ENCODE measurements at places on chromosomes 7 and 10.

- DNase-seq = no peak
Measured at GRCh38 chr7:130401578-130401977, 21.3 kb downstream of the CPA1 start.

DNA sequence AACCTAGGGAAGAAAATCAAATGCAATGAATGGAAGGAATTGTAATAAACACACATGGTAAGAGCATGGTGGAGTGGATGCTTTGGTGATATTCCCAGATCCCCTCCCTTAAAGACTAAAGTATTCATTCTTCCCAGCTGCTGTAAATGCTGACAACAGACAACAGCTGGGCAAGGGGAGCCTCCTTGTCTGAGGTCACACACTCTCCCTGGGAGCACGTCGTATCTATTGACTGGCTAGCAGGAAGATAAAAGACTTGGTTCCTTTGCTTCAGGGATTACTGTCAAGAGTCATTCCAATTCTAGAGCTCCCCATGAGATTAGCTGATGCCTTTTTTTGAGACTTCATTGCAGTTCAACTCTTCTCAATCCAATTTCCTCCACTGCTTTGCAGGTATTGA is 443.5 kb upstream of the ETV1 start:
- no peak for DNase-seq

- DNase-seq = no peak
Measured at GRCh38 chr7:83931968-83932367, 262.6 kb downstream of the SEMA3A start.

GRCh38 chr7:4147926-4148620 is 534.0 kb upstream of the FOXK1 start:
- DNase-seq = no peak

DNA sequence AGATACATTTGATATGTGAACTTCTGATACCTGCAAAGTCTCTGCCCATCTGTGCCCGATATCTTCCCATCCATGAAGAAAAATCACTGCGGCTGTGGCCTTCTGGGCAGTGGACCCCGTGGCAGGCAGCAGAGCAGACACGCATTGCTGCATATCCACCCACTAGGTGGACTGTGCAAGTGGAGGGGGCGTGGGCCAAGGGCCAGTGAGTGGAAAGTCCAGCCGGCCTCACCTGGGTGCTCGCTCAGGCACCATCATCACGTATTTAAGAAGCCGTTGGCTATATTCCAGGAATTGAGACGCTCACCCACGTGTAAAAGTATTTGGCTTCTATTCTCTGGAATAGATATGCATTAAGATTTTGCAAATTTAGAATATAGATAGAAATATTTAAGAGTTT is 30.8 kb upstream of the SLC13A1 start:
- DNase-seq = no peak

DNA sequence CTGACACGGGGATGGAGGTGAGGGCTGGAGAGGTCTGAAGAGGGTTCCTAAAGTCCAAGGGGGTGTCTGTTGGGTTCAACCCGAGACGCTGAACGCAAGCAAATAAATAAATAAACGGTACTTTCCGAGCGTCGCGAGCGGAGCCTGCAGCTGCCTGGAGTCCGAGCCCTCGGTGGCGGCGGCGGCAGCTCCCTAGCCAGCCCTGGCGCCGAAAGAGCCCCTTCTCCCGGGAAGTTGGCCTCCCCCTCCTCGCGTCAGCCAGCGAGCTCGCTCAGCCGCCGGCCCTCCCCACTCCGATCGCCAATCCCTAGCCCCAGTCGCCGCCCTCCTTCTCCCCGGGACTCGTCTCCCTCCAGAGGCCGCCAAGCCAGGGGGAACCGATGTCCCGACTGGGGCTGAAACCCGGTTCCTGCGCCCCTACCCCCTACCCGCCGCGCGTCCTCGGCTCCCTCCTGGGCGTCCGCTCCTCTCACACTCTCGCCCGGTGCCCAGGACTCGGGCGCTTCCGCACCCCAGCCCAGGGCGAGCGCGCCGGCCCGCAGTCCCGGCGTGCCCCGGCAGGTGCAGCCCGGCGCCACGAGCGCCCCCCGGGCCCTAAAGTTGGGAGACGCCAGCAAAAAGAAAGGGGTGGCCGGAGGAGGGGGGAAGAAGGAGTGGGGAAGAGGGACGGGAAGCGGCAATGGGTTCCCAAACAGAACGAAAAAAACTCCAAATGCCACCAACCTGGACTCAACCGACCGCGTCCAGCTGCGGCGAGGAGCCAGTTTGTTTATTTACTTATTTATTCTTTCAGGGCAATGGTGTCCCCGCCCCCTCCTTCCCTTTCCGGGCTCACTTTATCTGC is at the start of gene GFRA1:
GFRA1 (minus strand) TSS at position 767 of the 844 bp plus-strand sequence. CDS start 1,177 bp downstream, outside the sequence.
- no peak for DNase-seq

GRCh38 chr7:127566242-127566641 is 19.2 kb downstream of the GCC1 start:
- DNase-seq = no peak

DNA sequence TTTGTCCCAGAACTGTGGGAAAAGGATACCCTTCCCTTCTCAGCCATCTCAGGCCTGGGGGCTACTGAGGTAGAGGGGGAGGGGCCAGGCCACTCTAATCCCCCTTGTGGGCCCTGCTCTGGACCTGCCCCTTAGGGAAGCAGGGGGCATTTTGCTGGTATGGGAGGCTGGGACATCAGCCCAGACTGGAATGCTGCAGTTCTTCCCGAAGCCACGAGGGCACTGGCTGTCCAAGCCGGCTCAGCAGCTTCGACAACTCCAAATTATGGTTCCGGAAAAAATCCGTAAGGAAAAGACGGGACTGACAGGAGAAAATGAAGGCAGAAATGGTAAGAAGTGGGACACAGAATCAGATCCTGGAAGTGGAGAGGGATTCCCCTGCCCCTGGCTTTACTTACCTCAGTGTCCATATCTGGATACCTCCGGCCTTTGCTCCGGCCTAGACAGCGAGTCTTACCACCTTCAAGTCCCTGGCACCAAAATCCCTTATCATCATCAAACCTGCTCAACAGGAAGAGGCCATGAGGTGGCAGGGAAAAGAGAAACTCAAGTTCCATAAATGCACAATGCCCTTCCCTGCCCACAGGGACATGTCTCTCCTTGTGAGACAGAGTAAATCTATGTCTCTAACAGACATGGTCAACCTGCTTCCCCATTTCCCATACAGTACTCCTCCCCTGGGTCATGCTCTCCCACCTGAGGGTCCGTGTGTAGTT is 9.0 kb downstream of the NDST2 start:
- no peak for DNase-seq

- no peak for DNase-seq
Measured at GRCh38 chr7:149291036-149291780, 29.2 kb downstream of the ZNF783 start.

GRCh38 chr7:36523371-36524101 is 133.9 kb downstream of the ANLN start:
- no peak for DNase-seq

DNA sequence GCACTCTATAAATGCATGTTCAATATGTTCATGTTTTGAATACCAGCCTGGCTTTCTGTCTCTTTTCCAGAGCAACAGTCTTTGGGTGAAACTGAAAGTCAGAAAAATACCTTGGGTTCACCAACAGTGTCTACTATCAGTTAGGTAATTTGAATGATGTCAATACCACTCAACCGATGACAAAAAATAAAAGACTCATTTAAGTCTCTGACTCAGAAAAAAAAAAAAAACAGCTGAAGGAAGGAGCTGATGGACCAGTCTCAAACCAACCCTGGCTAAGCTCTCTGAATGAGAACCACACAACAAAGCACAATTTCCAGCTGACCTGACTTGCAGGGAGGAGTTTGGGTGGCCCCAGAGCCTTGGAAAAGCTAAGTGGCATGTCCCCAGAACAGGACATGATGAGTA is 42.5 kb downstream of the ABLIM1 start:
- no peak for DNase-seq

DNA sequence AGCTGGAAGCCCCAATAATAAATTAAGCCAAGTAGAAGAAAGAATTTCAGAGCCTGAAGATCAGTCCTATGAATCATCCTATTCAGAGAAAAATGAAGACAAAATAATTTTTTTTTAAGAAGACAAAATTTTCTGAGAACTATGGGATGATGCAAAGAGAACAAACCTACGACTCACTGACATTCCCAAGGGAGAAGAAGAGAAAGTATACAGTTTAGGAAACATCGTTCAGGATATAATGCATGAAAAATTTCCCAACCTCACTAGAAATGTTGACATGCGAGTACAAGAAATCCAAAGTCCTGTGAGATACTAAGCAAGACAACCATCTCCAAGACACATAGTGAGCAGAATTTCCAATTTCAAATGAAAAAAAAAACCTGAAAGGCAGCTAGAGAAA is 150.5 kb downstream of the THSD7A start:
- DNase-seq = no peak

DNA sequence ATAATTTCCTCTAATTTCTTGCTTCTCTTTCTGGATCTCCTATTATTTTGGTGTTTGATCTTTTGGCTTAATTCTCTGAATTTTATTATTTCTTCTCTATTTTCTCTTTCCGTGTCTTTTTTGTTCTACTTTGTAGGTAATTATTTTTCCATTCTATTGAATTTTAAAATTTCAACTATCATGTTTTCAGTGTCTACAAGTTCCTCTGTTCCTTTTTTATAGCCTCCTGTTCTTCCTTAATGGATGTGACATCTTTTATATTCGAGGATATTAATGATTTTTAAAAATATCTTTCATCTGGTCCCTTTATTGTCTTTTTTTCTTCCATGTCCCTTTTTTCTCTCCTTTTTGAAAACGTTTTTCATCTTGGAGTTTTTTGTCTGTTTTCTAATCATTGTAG is 11.1 kb downstream of the CDC123 start:
- DNase-seq = no peak

GRCh38 chr7:111098926-111099250 is 8.0 kb downstream of the LRRN3 start:
- DNase-seq = no peak

GRCh38 chr10:44316187-44316921 is 68.5 kb downstream of the CXCL12 start:
- DNase-seq = no peak

GRCh38 chr10:68155615-68156210 is 46.4 kb downstream of the MYPN start:
- no peak for DNase-seq

- DNase-seq = no peak
Measured at GRCh38 chr10:123800821-123801220, 90.8 kb downstream of the CPXM2 start.

DNA sequence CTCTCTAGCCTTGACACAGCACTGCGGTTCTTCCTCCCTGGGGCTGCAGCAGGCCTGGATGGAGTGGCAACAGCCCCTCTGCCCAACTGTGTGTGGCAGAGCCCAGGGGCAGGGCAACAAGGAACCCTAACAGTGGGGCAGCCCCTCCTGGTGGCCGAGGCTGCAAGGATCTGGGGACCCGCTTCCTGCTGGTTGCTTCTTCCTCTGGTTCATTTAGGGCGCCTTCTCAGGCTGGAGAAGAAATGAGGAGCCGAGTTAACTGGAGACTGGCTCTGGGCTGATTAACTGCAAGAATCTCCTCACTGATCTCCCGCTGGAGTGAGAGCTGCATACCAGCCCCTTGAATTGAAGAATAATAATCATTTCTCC is 80.1 kb upstream of the EMX2 start:
- DNase-seq = no peak

- DNase-seq = no peak
Measured at GRCh38 chr10:103861505-103861904, 6.1 kb upstream of the SH3PXD2A start.

DNA sequence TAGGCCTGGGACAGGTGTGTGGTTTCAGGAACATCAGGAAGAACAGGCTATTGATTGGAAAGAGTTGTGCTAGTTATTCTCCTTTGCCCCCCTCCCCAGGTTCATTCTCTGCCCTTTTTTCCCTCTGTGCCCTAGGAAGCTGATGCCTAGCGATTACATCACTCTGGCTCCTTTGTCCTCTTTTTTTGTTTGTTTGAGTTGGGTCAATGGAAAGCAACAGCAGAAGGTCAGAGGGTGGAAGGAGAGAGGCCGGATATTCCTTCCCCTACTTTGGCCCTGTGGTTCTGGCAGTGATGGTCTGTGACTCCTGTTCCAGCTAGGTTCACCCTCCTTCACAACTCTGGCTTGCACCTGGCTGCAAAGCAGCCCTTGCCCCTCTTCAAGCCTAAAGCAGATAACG is 18.9 kb downstream of the LOXL4 start:
- no peak for DNase-seq

DNA sequence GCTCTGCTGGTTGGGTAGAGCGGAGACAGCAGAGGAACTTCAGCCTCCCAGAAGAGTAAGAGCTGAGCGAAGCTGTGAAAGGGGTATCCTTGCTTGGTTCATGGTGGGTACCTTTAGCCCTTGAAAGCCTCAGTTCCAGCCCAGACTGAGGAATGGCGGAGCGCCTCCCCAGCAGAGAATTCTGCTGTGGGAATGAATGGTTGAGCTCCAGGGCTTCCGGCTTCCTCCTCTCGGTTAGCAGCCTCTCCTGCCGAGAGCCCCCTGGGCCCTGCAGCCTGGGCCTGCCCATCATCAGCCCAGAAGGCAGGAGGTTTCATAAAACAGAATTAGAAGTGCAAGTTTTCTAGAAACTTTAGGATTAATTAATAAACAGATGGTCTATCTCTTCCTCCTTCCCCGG is 79.9 kb upstream of the ANLN start:
- no peak for DNase-seq

DNA sequence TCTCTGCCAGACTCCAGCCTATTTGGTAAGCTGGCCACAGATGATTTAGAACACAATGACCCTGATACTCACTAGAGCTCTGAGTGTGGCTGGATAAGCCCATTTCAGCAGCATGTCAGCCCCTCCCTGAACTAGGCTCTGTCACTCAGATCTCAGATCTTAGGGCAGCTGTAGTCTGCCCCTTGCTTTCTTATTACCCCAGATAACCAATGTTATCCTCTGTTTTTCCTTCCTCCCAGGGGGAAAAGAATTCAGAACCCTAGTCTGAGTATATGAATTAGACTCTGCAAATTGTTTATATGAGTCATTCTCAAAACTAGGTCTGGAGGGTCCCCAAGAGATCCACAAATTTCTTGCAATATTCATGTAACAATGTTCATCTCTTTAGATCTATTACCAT is 286.2 kb downstream of the KCNMA1 start:
- DNase-seq = no peak

DNA sequence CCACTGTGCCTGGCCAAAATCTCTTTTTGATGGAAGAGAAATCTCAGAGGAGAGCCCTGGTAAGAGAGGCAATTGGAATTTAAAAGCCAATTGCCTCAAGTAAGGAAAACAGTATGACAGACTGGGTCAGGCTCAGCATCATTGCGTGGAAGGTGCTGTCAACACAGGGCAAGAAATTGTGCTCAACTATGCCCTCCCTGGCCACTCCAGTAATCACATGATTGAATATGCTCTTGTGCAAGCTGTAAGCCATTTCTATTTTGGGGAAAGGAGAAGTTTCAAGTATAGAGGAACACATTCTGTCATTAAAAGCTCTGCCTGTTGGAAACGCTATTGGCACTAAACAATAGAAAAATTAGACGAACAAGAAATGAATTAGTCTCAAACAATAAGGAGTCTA is 1127.7 kb downstream of the REEP3 start:
- no peak for DNase-seq

GRCh38 chr10:45280113-45280760 is 35.2 kb downstream of the OR13A1 start:
- DNase-seq = no peak

DNA sequence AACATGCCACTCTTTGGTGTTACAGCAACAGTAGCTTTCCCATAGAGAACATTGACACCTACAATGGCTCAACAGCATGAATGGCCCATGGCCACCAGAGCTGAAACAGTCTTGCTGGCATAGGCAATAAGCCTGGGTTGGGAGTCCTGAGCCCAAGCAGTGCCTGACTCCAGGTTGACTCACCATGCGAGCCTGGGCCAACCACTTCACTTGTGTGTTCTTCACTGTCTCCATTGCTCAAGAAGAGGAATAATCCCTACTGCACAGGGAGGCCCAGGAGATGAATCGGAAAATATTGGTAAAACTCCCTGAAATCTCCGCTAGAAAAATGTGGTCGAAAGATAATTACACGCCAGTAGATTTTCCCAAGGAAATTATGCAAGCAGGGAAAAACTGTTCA is 89.2 kb upstream of the INHBA start:
- no peak for DNase-seq

Measured in stimulated activated CD4-positive, alpha-beta T cell treated with anti-CD3 and anti-CD28 coated beads, Interleukin-1b, Interleukin-23, amount 100 ng/mL, for 24 hours (primary cell).